Astrocyte of the hippocampus (primary cell): ENCODE measurements at places on chromosomes 7 and 10.
A peak's percentile ranks its signal among the peaks of the same experiment; 100 is the strongest.

GRCh38 chr7:141511676-141512396, 39.4 kb upstream of the AGK start:
- DNase-seq: peak; percentile 20

GRCh38 chr10:110574420-110574819, 6.9 kb downstream of the SMC3 start:
- peak; percentile 7 for DNase-seq

- DNase-seq: peak; percentile 44
These were observed 11.8 kb upstream of the MIOS start for GRCh38 chr7:7554649-7555575.

DNA sequence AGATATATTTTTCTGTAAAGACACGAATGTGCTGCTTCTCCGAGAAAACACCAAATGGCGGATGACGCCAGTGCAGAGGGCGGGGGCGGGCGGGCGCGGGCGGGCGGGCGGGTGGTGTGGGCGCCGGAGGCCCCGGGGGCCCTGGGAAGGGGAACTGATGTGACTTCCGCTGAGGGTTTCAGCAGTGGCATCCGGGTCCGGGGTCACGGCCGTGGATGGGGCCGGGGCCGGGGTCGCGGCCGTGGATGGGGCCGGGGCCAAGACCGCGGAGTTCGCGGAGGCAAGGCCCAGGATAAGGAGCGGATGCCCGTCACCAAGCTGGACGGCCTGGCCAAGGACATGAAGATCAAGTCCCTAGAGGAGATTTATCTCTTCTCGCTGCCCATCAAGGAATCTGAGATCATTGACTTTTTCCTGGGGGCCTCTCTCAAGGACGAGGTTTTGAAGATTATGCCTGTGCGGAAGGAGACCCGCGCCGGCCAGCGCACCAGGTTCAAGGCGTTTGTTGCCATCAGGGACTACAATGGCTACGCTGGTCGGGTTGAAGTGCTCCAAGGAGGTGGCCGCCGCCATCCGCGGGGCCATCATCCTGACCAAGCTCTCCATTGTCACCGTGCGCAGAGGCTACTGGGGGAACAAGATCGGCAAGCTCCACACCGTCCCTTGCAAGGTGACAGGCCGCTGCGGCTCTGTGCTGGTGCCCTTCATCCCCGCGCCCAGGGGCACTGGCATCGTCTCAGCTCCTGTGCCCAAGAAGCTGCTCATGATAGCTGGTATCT, 20.3 kb upstream of the IGF2BP3 start:
- DNase-seq: peak; percentile 66

DNA sequence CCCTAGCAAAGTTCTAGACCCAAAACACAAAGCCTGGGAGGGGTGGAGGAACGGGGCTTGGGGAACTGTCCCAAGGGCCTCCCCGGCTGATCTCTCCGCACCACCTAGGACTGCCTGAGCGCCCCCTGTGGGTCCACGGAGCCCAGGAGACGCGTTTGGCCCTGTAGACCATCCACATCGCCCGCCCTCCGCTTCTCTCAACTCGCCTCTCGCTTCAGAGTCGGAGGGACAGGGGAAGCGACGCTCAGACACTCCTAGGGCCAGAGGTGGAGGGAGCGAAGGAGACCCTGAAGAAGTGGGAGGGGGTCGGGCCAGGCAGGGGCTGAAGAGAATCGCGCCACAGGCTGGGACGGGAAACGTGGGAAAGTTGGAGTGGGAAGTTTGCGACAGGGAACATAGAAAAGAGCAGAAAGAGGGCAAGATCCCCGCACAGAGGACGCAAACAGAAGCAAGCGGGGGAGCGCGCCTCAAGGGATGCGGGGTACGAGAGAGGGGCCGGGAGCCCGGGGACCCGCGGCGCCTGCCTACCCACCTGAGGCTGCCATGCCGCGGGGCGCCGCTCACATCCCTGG, 378 bp downstream of the PIK3AP1 start:
- peak; percentile 49 for DNase-seq

GRCh38 chr7:2717293-2718261, 29.6 kb downstream of the AMZ1 start:
- DNase-seq: no peak

DNA sequence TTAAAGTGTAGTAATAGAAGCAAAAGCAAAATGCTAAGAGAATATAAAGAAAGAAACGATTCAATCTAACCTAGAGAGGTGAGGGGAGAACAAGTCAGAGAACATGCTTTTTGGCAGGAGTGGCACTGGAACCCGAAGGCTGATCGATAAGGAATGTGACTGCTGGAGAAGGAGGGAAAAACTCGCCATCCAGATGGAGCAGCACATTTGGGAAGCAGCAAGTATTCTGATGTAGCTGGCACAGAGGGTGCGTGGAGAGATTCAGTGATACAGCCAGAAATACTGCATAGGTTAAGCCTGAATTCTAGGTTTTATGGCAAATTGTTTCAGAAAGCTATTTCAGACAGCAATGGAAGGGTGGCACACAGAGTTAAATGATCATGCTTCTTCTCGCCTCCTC, 42.0 kb downstream of the USP6NL start:
- DNase-seq: no peak

DNA sequence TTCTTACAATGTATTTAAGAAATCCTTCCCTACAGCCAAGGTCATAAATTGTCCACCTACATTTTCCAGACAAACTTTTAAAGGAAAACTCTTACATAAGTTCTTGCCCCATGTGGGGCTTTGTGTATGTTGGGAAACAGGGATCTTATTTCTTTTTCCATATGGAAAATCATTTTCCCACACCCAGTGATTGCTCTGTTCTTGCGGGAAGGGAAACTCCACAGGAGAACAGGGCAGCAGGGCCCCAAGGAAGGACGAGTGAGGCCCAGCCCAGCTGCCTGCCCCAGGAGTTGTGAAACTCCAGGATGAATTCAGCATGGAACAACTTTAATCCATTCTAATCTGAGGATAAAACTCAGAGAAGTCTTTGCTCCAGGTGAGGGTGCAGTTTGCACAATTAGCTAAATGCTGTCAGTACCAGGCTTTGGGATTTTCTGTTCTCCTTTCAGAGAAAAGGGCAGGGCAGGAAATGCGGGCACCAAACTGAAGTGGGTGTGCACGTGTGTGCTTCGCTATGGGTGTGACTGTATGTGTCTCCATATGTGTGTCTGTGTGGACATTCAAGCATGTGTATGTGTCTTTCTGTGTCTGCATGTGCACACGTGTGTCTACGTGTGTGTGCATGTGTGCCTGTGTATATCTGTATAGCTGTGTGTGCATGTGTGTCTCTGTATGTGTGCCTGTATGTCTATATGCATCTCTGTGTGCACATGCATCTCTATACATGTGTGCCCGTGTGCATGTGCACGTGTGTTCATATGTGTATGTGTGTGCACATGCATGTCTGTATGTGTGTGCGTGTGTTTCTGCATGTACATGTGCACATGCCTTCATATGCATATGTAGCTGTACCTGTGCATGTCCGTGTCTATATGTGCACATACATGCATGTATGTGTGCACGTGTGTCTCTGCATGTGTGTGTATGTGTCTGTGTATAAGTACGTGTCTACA, 102.0 kb upstream of the FAM20C start:
- DNase-seq: peak; percentile 43

GRCh38 chr10:77578583-77579227, 58.9 kb downstream of the KCNMA1 start:
- DNase-seq: peak; percentile 35

GRCh38 chr10:108545921-108546320, 1377.4 kb downstream of the XPNPEP1 start:
- no peak for DNase-seq

DNA sequence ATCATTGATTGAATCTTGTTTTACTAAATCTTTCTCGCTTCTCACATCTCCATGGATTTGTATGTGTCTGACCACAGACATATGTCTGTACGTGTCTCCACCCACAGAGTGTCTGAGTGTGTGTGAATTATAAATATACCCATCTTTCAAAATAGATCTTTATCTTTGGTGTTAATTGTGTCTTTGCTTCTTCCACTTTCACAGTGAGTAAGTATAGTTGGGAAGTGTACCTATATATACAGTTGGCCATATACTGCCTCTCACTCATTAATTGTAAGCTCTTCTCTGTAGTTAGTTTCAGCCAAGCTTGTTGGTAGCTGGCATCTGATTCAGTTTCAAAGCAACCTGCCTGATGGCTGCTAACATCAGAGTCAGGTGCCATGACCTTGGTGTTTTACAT, 18.4 kb downstream of the EEPD1 start:
- no peak for DNase-seq

- no peak for DNase-seq
These were observed 609.4 kb upstream of the C7orf33 start for GRCh38 chr7:147980826-147981813.
